GM12878 (cell line): ENCODE measurements at places on chromosomes 2 and 18. TPM values are rescaled to one million over a fixed set of nuclear protein-coding genes. Genes with fewer than 3 reads are reported as not detected.

DNA sequence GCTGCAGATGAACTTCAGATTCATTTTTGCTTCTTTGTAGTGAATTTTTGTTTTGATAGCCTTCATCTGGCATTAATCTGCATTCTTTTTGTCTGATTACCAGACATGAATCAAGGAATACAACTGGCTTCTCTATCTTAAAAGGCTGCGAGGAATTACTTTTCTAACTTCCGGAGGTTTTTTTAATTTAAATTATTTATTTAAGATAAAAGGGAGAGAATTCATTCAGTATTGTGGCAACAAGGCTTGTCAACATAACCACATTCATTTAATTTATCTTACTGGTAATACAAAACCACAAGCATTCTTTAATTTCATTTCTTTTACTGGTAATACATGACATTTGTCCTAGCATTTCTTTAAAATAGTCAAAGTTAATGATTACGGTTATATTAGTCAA, 36.0 kb downstream of the CSRNP3 start:
- no peak for DNase-seq

GRCh38 chr18:69956057-69956456, 8.4 kb upstream of the CD226 start:
- no peak for DNase-seq

- no peak for DNase-seq
Observed at GRCh38 chr2:232250246-232251175, 128.0 kb upstream of the ALPP start.

DNA sequence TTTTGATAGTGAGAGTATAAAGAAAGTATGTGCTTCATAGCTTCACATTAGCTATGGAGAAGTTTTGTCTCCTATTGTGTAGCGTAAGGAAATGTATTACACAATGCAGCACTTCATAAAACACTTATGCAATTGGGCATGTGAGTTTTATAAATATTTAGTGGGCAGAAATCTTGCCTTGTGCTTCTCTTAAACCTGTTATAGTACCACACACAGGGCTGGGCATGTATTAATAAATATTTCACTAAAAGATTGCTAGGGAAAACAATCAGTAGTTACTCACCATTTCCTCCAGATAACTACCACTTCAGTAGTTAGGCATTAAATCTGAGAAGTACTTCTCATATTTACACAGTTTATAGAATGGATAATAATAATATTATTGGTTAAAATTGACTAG, 1080.8 kb upstream of the PIK3C3 start:
- DNase-seq, result no peak

DNA sequence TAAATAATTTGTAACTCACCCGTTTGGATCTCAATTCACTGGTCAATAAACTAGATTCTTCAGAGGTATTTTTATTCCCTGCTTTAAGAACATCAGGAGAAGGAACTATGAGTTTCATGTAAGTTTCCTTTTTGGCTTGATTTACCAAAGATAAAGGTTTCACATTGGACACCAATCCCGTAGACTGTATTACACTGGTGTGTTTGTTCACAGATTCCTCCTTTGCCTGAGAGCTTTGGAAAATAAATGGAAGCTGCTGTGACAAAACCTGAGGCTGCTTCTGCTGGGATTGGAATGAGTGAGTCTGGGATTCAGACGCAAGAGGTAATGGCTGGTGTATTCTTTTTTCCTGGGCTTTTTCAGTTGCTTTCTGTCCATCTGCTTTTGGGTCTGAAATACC, 151.8 kb upstream of the WDSUB1 start:
- no peak for DNase-seq

DNA sequence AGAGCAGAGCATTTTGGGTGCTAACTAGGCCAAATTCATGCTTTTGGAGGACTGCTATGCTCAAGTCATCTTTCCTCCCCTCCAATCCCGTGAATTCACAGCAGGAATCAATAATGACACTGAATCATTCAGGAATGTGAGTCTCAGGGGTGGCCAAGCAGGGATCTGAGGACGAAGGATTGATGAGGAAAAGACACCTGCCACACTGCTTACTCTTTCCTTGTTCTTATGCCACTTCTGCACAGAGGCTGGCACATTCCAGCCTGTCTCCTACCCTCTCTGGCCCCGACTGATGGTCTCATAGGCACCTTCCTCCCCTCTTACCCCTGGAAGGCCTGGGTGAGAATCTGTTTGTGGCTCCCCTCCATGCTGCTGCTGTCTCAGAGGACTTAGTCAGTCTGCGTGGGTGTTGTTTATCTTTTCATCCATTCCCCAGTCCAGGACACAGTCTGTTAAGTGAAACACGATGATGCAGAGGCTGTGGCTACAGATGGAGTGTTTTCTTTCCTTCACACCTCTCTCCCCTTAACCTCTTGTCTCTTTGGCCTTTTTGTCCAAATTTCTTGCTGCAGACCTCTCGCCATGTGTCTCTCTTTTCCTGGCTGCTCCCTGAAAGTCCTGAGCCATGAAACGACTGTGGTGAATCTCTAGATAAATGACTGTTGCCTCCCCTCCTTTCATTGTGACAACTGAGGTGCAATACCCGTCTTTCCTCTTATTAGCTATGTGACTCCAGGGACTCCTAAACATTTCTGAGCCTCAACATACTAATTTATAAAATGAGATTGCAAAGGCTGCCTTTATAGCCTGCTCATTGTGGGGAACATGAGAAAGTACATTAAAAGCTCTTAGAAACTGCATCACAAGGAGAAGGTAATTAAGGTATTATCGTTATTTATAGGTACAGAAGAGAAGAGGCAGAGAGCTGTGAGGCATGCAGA, 86.9 kb downstream of the RDH14 start:
- DNase-seq, result no peak

The SNED1 gene
- total RNA-seq, result 5.5 and 7.3 TPM in 2 replicates

The SULT1C4 gene
- total RNA-seq, result not detected in 2 replicates
